Eye (tissue), 1 donor: ENCODE measurements at places on chromosomes 5 and 9.
A peak's percentile ranks its signal among the peaks of the same experiment; 100 is the strongest.

GRCh38 chr9:4080921-4081895 is 218.7 kb downstream of the GLIS3 start:
- no peak for DNase-seq

GRCh38 chr9:124593200-124593599 is 86.0 kb upstream of the NR5A1 start:
- DNase-seq: peak; percentile 74

DNA sequence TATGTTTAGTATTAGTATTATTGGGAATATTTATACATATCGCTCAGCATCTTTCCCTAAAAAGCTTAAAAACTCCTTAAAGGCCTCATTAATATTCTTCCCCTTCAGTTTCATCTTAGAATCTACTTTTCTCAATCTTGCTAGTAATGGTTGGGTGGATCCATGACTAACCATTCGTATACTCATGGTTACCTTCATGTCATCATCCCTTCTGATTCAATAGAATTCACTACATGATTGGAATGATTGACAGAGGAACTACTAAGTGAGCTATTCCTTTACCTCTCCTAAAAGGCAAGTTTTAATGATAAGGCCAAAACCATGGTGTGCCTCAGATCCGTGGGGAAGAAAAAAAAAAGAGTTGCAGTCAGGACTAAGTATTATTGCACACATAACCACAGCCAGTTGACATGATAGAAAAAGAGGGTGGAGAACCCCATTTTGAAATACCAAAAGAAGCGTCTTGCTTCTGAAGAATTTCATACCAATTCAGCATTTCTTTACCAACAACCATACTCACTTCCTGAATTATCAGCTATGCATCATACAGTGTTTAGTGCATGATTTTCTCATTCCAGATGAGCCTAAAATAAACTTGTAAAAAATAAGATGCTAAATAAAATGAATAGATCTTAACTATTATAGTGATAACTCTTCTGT is 624.6 kb downstream of the PDE4D start:
- no peak for DNase-seq

DNA sequence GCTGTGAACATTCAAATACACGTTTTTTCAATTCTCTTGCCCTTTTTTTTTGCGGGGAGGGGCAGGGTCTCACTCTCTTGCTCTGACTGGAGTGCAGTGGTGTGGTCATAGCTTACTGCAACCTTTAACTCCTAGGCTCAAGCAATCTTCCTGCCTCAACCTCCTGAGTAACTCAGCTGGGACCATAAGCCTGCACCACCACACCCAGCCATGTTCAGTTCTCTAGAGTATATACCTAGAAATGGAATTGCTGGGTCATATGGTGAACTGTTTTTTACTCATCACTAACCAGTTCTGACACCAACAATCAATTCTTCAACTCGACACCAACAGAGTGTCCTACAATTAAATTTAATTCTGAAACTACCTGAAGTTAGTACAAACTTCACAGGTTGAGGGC is 85.5 kb upstream of the ZNF169 start:
- no peak for DNase-seq
